ENCODE measurements at places on chromosomes 6 and 20.

DNA sequence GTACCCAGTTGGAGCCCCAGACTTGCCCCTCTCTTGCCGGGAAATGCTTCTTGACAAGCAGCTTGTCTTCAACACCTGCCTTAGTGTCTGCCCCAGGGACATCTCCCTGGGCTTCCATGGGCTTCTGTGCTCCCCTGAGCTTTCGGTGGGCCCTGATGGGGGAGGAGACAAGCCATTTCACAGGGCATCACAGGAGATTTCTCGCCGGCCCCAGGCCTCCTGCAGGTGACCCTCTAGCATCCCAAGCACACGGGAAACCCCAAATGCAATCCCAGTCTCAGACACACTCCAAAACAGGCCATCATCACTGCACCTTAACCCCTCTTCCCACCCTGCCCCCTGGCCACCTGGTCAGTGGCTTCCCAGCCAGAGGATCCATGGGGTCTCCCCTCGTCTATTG, 74.5 kb downstream of the JPH2 start:
- no peak for DNase-seq

DNA sequence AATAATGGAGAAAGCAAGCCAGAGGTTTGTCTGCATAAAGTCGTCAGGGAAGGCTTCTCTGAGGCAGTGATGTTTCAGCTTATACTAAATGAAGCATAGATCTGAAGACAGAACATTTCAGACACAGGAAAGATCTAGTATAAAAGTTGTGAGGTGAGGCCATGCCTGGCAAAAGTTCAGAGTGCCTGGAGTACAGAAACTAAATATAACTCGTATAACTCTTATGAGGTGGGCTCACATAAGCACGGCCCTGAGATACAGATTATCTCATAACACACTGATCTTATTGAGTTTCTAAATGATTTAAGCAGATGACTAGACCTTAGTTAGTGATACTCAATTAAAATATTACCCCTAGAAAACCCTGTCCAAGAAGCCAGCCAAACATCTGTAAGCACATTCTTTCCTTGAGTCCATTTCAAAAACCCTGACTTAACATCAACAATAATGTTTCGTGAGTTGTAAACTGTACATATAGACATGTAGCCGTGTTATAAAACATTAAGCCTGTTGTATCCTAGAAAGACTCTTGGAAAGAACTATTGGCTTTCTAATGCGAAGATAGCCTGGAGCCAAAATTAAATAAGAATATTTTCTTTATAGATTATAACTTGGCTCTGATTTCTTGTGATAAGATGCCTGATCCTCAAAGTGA, 667.6 kb downstream of the TENT5A start:
- no peak for DNase-seq

- DNase-seq: no peak
Measured at GRCh38 chr6:1767481-1768246, 157.9 kb downstream of the FOXC1 start.

- no peak for DNase-seq
Measured at GRCh38 chr6:134431421-134431859, 113.5 kb upstream of the SGK1 start.

DNA sequence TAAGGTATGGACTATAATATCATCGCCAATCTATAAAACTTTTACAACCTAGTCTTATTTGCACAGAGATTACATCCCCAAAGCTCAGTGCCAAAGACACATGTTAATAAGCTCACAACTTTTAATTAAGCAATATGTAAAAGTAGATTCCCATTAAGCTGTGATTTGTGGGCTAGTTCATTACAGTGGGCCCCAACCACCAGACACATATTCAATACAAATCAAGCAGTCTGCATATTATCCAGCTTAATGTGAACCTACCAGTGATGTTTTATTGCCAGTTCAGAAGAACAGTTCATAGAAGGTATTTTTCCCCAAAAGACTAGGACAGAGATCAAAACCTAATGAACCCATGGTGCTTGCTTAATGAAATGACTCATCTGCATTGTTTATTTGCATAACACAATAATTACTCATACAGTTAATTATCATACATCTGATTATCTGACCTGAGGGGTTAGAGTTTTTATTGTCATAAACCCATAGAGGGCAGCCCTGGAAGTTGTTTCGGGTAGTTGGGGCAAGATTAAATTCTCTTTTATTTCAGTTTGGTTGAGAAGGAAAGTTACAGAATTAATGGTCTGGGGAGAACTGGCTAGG, 831.0 kb downstream of the TFAP2A start:
- no peak for DNase-seq

- DNase-seq: no peak
Measured at GRCh38 chr20:47610945-47611250, 109.2 kb downstream of the NCOA3 start.

GRCh38 chr6:37557645-37558114, 58.0 kb upstream of the CCDC167 start:
- no peak for DNase-seq

GRCh38 chr20:19583532-19584175, 174.4 kb upstream of the RIN2 start:
- peak; percentile 45 for DNase-seq

DNA sequence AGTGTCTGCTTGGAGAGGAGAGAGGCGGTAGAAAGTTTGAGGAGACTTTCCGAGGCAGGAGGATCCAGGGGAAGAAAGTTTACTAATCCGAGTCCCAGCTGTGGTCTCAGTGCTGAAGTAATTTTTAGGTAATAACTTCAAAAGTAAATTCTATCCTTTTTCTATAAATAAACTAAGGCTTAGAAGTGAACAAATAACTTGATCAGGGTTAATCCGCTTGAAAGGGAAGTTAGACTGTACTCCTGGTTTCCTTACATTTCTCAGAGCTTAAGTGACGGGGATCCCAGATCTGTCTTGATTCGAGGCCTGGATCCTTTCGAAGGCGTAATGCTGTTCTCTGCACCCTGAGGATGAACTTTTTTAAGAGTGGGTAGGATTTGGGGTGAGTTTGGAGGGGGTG, 2.6 kb downstream of the STK35 start:
- no peak for DNase-seq

DNA sequence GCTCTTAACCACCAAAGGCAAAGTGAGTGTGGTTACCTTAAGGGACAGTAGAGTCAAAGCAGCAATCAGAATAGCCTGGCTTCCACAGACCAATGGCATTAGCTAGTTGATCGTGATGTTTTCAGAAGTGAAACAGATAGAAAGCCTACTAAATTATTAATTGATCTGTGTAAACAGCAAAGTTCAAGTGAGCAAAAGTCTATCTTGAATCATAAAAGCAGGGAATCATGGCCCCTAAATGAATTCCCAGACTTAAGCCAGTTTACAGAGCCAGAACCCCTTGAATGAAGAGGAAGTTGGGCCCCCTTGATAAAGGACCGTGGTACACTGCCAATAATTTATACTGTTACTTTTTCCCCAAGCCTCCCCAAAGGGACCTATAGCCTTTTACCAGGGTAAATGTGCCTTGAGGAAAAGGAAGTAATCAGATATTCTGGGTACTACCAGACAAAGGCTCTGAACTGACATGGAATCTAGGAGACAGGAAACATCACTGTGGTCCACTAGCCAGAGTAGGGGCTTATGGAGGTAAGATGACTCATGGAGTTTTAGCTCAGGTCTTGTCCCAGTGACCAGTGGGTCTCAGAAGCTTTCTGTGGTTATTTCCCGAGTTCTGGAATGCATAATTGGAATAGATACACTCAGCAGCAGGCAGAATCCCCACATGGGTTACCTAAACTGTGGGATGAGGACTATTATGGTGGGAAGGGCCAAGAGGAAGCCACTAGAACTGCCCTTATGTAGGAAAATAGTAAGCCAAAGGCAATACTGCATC, 317.5 kb downstream of the CD83 start:
- no peak for DNase-seq

DNA sequence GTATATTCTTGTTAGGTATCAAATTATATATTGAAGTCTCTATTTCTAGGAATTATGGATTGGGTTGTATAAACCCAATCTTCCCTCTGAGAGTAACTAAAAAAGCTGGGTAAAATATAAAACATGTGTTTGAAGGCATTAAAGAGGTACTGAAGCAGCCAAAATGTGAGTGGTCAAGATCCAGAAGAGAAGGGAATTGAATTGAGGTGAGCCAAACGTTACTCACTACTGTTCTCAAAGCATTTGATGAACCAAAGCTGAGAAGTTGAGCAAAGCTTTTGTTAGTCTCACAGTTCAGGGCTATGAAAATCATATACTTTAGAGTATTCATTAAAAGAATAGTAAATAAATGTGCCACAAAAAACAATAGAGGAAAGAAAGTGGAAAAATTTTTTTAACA, 365.8 kb downstream of the BCKDHB start:
- no peak for DNase-seq

- DNase-seq: no peak
Measured at GRCh38 chr6:56526860-56527544, 115.7 kb downstream of the DST start.

- DNase-seq: no peak
Measured at GRCh38 chr6:47801984-47802383, 20.2 kb downstream of the OPN5 start.

- DNase-seq: no peak
Measured at GRCh38 chr20:32984196-32984595, 20.0 kb downstream of the SUN5 start.

DNA sequence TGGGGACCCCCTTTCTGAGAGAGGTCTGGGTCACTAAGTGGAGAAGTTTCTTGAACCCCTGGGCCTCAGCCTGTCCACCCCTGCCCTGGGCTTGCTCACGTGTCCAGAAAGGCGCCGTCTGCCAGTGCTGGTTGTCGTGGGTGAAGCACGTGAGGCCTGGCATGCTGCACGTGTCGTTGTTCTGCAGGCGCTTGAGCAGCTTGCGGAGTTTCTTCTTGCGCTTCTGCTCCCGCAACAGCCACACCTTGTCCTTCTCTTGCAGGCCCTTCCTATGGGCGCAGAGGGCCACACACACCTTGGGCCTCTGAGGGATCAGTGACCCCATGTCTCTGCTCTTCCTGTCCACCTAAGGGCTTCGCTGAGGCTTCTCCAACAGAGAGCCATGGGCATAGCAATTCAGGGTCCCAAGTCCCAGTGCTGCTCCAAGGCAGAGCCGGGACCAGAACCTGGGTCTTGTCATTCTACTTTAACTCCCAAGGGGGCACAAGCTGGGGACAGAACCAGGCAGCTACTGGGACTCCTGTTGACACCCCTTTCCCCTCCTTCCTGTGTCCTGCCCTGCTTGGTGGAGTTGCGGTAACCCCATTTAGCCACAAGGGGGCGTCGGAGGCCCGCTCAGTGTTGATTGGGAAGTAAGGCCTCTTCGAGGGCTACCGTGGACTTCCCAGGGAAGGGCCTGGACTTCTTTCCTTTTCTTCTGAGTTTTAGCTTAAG, 121.8 kb downstream of the SULF2 start:
- peak; percentile 76 for DNase-seq
